ENCODE measurements at places on chromosomes 3 and 15.

- no peak for DNase-seq
Measured at GRCh38 chr3:134852893-134853351, 57.9 kb downstream of the EPHB1 start.

- DNase-seq = no peak
Measured at GRCh38 chr3:11304175-11304574, 32.0 kb downstream of the ATG7 start.

GRCh38 chr3:54533856-54534255, 394.0 kb downstream of the LRTM1 start:
- DNase-seq = no peak

GRCh38 chr3:141929341-141929995, 53.0 kb downstream of the ATP1B3 start:
- DNase-seq = no peak

GRCh38 chr3:82364827-82365226, 603.4 kb upstream of the GBE1 start:
- DNase-seq = no peak

DNA sequence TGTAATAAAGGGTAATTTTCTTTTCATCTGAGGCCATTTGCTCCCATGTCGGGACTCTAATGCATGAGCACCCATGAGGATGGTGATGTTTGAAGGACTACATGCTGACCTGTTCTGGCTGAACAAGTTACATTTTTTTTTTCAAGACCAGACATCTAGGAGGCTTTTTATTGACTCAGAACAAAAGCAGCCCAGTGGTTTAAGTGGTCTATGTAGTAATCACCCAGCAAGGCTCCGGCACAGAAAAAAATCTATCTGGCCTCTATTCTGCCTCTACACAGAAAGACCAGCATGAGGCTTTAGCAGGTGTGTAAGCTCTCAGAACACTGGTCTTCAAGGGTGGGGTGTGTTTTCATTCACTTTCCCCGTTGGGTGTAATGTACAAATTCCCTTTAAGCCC, 95.1 kb upstream of the ZBED2 start:
- no peak for DNase-seq

- DNase-seq = no peak
Measured at GRCh38 chr3:126128504-126129397, 44.8 kb upstream of the SLC41A3 start.
